ENCODE measurements at places on chromosomes 7 and 10.
A peak's percentile ranks its signal among the peaks of the same experiment; 100 is the strongest.

GRCh38 chr10:30529373-30529998 is 95.5 kb downstream of the MAP3K8 start:
- DNase-seq = peak; percentile 65

GRCh38 chr10:10044922-10045764 is 972.5 kb upstream of the CELF2 start:
- no peak for DNase-seq

DNA sequence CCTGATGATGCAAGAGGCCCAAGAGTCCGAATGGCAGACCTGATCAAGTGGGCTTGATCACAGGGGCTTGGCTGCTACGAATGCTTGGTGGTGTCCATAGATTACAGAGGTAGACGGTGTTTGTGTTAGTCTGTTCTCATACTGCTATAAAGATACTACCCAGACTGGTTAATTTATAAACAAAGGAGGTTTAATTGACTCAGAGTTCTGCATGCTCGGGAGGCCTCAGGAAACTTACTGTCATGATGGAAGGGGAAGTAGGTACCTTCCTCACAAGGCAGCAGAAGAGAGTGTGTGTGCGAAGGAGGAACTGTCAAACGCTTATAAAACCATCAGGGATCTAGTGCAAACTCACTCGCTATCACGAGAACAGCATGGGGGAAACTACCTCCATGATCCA is 268.9 kb upstream of the KLF6 start:
- DNase-seq = no peak

DNA sequence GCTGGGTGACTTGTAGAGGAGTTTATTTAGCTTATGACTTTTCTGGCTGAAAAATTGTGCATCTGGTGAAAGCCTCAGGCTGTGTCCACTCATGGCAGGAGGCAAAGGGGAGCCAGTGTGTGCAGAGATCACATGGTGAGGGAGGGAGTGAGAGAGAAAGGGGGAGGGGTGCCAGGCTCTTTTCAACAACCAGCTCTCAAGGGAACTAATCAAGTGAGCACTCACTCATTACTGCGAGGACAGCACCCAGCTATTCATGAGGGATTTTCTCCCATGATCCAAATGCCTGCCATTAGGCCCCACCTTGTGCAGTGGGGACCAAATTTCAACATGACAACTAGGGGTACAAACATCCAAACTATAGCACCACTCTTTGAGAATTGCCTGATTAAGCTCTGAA is 590.2 kb downstream of the MAGI2 start:
- DNase-seq = no peak

All from activated T-helper 1 cell treated with Interleukin-2 at 50 U/mL for 16 hours (primary cell).